ENCODE measurements at places on chromosomes 1 and 21. TPM values are rescaled to one million over a fixed set of nuclear protein-coding genes. Genes with fewer than 3 reads are reported as not detected.

DNA sequence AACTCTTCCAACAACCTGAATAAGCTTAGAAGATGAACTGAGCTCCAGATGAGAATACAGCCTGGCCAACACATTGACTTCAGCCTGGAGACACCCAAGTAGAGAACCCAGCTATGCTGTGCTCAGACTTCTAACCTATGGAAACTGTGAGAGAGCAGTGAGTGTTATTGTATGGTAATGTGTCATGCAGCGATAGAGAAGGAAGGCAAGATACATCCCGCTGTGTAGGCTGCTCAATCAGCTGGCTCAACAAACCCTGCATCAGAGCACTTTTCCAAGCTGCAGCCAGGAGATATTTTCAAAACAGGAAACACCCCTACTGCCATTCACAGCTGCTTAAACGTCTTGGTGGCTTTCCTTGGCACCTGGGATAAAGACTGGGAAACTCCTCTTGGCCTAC, 321.3 kb downstream of the SIPA1L2 start:
- no peak for DNase-seq

- peak; percentile 30 for DNase-seq
Observed at GRCh38 chr1:115545791-115546733, 95.7 kb upstream of the VANGL1 start.

PBX1 gene
- total RNA-seq = 60.4 TPM

DNA sequence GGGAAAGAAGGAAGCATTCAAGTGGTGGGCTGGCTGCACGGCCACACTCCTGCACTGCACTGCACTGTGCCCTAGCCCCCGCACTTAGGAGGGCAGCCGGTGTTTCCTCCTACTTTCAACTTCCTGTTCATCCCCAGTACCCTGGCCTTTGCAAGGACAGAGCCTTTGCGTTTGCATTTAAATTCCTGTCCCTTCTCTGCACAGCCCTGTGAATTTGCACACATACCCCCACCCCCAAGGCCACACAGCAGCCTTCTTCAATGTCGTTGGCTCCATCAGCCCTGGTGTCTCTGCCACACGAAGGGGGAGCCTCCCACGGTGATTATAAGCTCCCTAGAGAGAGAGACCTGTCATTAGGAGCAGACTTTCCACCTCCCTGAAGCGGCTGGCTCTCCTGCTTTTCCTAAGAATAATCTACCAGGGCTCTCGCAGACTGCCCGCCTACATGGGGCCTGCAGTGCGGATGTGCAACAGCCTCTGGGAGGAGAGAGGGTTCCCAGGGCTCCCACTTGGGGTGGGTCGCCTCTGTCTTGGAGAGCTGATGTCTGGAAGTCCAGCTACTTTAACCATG, 13.2 kb upstream of the SLC45A3 start:
- DNase-seq = no peak

GRCh38 chr1:43881415-43881814, 52.2 kb upstream of the ARTN start:
- DNase-seq = no peak

- no peak for DNase-seq
Observed at GRCh38 chr1:204834752-204835151, 35.9 kb upstream of the NFASC start.

FGGY gene
- total RNA-seq = 32.2 TPM

DNA sequence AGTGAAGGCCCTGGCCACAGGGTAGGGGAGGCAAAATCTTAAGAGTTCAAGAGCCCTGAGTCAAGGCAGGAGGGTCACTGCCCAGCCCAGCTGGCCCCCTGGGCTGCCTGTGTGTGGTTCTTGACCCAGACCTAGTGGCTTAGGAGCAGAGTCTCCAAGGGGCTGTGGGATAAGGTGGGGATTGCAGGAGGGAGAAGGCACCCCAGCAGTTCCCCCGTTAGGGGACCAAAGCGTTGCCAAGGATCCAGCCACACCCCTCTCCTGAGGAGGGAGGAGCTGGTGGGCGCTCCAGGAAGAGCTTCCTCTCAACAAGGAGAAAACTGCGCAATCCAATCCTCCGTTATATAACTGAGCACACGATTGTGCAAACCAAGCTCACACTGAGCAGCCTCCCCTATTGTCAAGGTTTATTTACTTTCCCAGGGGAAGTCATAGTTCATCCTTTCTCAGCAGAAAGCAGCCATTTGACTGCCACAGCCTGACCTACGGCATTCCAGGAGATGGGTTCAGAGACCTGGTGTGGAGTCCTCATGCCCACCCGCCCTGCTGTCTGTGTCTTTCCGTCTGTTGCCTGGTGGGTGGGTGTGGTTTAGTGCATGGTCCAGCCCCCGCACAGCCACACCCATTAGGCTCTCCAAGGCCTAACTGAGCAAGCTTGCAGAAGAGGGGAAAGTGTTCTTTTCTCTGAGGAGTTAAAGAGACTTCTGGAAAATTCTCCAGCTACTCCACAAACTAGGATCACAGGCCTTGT, 3.5 kb downstream of the EPHX1 start:
- no peak for DNase-seq

Measured in prostate gland (tissue), 2 donors.